Activated T-helper 1 cell treated with anti-CD3 and anti-CD28 coated beads, Interleukin-12 subunit alpha, Interleukin-12 subunit beta, Interleukin-2, Interleukin-4 antibody, amounts not matched to agents 30 ng/mL and 10 ng/mL and 1 ng/mL, durations not matched to agents 14 hours and 24 hours and 36 hours (primary cell): ENCODE measurements at places on chromosomes 7 and 10.

DNA sequence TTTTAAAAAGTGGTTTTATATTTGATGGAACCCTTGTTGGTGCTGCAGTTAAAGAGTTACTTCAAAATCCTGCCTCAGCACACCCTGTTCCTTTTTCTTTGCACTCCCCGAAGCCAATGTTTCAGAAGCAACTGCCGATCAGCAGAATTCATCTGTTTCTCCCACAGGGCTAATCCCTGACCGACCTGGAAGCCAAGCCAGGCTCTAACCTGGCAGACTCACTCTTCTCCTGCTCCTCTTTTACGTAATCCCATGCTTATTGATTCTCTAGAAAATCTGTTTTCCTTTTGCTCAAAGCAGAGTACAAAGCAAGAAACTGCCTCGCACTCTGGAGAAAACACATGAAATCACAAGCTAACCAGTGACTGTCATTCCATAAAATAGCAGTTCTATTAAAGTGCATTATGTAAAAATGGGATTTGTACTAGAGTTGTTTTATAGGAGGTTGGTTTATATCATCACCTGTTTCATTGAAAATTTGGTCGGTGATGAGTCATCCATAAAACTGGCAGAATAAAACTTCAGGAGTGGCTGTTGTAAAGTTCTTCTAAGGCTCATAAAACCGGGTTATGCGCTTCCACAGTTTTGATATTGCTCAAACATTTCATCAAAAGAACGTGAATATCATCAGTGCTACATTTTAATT is 99.9 kb downstream of the CNTNAP2 start:
- DNase-seq: no peak

GRCh38 chr7:156442516-156442915 is 198.1 kb upstream of the RNF32 start:
- DNase-seq: no peak

GRCh38 chr7:44956157-44956766 is 22.6 kb downstream of the MYO1G start:
- DNase-seq: no peak

GRCh38 chr7:155574556-155575290 is 28.4 kb upstream of the CNPY1 start:
- no peak for DNase-seq

DNA sequence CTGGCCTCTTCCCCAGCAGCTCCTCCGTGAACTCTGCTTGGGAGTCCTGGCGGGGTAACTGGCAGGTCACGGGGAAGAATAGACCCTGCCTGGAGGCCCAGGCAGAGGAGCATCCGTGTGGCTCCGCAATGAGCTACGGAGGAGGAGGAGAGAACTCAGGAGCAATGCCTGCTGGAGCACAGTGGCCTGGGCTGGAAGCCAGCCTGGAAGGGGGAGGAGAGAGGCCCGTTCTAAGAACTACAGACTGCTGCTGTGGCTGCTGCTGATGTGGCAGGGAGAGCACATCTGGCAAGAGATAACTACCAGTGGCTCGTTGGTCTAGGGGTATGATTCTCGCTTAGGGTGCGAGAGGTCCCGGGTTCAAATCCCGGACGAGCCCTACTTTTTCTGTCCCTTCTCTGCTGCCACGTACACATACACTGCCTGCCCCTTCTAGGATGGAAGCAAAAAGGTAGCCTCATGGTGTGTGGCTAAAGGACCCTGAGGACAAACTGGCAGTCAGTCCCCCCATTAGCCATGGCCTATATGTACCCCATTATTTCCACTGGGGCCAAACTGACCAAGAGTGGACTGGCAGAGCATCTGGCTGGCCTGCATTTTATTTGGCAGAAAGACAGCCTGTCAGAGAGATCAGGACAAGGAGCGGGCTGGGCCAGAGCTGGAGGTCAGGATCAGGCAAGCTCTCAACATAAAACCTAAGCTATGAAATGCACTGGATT is 7.7 kb upstream of the OPN1SW start:
- DNase-seq: no peak

DNA sequence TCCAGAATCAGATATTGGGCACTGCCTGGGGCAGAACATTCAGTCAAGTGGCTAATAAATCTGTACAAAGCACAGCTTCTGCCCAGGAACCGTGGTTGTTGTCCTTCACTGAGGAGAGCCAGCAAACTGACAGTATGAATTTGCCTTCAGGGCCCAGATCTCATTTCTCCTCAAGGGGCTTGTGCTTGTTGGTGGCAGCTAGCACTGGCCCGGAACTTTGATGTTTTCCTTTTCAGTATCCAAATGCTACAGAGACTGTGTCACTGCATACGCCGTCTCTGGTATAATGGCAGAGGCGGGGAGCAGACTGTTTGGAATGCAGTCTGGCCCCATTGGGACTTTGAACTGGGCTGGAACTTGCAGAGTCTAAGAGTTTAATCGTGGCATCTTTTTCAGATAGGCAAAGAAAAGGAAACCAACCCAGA is 30.4 kb upstream of the ADD3 start:
- DNase-seq: no peak

GRCh38 chr7:97748482-97748881 is 16.6 kb downstream of the TAC1 start:
- DNase-seq: no peak

DNA sequence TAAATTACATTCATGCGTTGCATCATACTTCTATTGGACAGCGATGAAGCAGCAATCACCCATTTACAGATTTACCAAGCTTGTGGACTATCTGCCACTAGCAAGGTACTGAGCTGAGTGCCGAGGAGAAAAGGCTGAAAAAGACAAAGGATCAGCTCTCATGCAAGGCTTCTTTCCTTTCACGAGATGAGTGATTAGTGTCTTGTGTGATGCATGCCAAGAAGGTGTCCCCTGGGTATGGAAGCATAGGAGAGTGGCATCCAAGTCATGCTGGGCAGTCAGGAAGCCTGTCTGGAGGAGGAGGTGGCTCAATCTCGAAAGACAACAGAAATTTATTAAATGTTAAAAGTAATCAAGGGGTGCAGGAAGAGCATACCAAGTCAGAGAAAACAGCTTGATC is 40.9 kb downstream of the ACSM6 start:
- no peak for DNase-seq

DNA sequence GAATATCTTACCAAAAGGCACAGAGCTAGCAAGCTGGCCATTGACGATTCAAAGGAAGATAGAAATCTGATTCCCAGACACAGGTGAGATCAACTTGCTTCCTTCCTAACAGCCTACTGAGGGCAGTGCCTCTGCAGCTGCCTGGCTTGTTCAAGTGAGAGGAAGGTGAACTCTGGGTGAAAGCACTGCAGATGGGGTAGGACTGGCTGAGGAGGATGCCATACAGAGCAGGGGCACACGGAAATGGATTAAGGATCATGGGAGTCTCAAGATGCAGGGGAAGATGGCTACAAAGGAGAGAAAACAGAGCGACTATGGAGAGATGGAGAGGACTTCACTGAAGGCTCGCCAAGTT is 34.4 kb upstream of the GPAM start:
- no peak for DNase-seq

GRCh38 chr7:129950191-129950932 is 2.4 kb downstream of the UBE2H start:
- no peak for DNase-seq

DNA sequence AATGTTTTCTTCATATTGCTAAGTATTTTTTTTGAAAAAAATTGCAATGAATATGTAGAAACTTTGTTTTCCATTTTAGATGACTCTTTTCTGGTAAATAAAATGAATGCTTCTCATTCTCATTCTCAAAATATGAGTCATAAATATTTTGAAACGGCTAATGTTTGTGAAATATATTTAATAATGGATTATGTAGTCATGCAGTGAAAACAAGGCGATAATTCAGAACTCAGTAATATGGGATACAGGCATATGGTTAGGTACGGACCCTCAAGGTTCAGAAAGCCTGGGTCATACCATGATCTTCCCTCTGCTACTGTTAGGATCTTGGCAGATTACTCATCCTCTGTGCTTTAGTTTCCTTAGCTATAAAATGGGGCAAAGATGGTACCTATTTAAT is 46.2 kb upstream of the SLC39A12 start:
- DNase-seq: no peak

GRCh38 chr7:105691082-105691679 is 109.9 kb upstream of the EFCAB10 start:
- DNase-seq: peak; percentile 37

- no peak for DNase-seq
Observed at GRCh38 chr7:53657586-53657985, 622.2 kb downstream of the POM121L12 start.

DNA sequence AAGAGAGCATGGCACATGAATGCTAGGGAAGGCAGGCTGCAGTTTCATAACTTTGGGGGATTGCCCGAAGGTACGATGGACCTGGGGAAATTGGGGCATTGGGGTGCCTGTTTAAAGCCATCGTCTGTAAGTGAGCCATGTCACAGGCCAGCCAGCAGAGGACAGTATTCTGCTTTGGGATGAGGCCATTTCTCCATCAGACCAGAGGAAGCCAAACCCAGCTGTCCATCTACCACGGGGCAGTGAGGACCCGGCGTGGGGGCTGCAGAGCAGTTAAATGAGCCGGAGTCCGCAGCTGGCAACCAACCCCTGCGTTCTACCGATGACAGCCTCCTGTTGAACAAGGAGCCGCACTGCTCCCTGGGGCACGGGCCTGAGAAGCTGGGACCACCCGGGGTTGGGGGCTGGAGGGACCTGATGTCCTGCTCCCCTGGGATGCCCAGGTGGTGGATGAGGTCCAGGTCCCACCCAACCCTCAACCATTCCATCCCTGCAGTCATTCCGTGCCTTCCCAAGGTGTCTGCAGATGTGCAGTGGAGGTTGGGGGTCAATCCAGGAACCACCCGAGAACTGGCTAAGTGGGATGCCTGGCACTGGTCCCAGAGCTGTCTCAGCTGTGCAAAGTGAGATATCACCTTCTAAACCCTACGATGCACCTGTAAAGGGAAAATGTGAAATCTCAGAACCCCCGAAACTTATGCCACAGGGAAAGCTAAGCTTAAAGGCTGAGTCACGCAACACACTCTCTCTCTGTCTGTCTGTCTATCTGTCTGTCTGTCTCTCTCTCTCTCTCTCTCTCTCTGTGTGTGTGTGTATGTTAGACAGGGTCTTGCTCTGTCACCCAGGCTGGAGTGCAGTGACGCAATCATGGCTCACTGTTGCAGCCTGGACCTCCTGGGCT is 12.1 kb upstream of the RHBDD2 start:
- DNase-seq: no peak

DNA sequence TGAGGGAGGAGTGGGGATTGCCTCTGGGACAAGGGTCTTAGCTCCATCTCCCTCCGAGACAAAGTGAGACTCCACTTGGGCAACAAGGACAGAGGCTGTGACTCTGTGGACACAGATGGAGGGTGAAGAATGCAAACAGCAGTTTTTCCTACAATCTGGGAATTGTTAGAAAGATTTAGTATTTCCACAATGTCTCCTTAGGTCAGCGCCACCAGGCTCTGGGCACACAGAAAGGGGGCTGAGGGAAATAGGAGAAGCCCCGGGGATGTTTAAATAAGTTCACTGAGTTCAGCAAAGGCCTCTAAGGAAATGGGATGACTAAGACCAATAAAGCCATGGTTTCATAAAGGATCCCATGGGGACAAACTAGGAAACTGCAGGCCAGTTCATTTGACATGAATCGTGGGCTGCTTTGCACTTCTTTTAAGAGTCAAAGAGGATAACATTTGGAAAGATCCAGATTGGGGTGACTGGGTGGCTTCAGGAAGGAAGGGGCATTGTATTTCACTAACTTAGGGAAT is 219.8 kb upstream of the GLI3 start:
- no peak for DNase-seq

- no peak for DNase-seq
Observed at GRCh38 chr10:5034588-5034987, 30.9 kb upstream of the AKR1C2 start.

GRCh38 chr7:117143066-117143465 is 179.8 kb downstream of the WNT2 start:
- no peak for DNase-seq
